Airway epithelial cell (primary cell): ENCODE measurements at places on chromosomes 11 and 22. TPM values are rescaled to one million over a fixed set of nuclear protein-coding genes. Genes with fewer than 3 reads are reported as not detected.

Gene OR8A1
- total RNA-seq = not detected in 2 replicates

Gene OR52A1
- total RNA-seq = not detected in 2 replicates

Gene MISFA
- 0.42 and 0.85 TPM in 2 replicates for total RNA-seq

Gene YPEL4
- total RNA-seq = not detected in 2 replicates

Gene OR2AG1
- not detected in 2 replicates for total RNA-seq

Gene TRIM48
- total RNA-seq = not detected in 2 replicates
